ENCODE measurements at places on chromosomes 3 and 15.

DNA sequence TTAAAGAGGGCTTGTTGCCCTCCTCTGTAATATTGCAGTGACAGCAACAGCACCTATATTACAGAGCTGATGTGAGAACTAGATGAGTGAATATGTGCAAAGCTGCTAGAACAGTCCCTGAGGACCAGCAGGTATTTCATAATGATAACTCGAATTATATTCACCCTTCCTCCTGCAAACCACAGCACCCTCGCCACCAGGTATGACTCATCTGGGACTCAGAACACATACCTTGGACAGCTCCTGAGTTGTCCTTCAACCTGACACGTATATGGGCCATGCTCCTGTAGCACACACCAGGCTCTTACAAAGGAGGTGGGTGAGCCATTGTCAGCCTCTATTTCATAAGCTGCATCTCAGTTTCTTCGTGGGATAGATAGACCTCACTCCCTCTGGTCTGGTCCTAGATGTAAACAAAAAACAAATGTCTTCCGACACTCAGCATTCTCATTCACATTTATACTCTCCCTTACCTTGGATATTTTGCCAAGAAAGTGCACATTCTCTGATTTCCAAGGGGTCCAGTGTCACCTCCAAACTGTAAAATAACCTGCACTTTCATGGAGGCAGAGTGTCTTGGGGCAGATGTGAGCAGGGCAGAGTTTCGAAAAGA is 124.5 kb downstream of the TLE3 start:
- DNase-seq: peak; percentile 69

DNA sequence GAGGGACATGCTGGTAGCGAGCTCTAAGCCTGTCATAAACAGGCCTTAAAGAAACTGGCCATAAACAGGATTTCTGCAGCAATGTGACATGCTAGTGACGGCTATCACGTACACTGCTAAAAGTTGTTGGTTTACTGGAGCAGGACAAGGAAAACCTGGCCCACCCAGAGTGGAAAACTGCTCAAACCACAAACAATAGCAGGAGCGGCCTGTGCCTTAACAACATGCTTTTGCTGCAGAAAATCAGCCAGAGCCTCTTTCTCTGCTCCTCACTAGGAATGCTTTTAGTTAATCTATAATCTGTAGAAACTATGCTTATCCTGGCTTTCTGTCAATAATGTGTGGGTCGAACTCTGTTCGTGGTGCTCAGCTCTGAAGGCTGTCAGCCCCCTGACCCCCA is 202.9 kb upstream of the UBE3A start:
- no peak for DNase-seq

- DNase-seq: no peak
These were observed 204.9 kb upstream of the LINGO1 start for GRCh38 chr15:77837649-77838025.

DNA sequence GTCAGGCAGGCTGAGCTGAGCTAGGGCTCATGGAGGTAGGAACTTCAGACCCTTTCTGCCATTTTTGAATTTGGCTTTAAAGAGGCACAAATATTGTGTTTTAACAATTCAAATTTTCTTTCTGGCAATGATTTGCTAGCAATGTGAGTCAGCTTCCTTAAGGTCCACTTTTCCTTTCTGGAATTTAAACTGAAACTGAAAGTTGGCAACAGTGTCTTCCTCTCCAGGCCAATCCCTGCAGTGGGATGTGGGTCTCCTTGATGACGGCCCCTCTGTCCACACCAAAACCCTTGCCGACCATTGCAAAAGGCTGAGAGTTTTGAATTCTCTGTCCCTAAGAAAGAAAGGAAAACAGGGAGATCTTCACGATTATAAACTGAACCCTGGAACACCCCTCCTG is 27.1 kb downstream of the RPSA start:
- no peak for DNase-seq

- DNase-seq: no peak
These were observed 136.8 kb upstream of the ACP3 start for GRCh38 chr3:132180337-132180791.

GRCh38 chr3:64224826-64225610 is at the start of gene PRICKLE2:
Gene PRICKLE2, minus strand, starts transcription at chr3:64225466. Its CDS starts 26,539 bp downstream, at chr3:64198927.
- DNase-seq: no peak

DNA sequence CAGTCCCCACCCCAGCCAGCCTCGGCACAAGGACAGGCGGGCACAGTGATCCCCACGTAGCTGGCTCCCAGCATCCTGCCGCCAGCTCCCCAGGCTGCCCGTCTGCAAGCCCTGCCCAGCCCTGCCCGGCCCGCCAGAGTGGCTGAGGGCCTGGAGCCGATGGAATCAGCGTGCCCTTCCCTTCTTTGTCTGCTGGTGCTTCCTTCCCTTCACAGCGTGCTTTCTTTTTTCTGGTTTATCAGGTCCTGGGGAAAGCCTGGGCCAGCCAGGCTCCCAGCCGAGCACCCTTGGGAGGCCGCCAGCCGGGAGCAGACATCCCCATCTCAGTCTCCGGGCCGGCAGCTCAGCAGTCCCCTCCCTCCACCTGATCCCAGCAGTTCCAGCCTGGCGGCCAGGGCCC is 54.7 kb upstream of the SMAD6 start:
- no peak for DNase-seq

GRCh38 chr15:80060356-80061006 is 1.0 kb downstream of the ZFAND6 start:
- peak; percentile 56 for DNase-seq

DNA sequence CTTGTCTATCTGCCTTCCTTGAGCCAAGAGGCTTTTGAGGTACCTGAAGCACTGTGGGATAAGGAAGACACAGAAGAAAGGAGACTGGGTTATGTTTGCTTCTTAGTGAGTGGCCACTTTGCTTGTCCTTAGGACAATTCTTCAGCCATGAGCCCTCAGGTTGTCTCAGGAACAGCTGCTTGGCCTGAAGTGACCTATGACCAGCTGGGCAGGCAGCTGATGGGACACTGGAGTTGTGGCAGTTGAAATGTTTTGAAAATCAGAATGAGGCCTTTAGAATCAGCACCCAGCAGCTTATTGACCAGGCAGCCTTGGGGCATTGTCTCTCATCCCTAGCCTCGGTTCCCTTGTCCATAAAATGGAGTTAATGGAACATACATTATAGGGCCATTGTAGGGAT is 37.0 kb downstream of the RBP2 start:
- no peak for DNase-seq

GRCh38 chr15:43887901-43888300 is 61.1 kb downstream of the WDR76 start:
- no peak for DNase-seq

DNA sequence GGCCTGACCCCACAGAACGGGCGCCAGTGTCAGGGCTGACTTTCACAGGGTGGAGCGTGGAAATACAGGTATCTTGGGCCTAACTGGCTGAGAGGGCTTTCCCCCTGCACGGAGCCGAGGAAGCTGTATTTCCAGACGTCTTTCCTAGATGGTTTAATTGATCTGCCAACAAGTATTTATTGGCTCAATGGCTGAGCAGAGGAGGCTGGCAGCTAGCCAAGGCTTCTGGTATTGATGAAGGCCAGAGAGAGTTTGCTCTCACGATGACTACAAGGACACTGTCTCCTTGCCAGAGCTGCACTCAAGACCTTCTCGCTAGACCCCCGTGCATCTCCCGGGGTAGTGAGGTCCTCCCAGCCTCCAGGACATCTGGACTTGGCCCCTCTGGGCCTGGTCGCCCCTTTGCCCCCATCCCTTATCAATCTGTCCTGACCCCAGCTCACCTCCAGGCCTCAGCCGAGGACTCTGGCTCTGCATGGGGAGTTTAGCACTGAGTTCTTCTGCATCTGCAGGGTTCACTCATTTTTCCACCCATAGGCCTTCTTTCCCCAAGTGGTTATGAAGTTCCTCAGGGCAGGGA is 20.6 kb downstream of the SPSB4 start:
- DNase-seq: no peak

- DNase-seq: no peak
These were observed 164.2 kb downstream of the ABHD5 start for GRCh38 chr3:43854916-43855315.

GRCh38 chr15:36601497-36601932 is 22.1 kb downstream of the CDIN1 start:
- DNase-seq: no peak

DNA sequence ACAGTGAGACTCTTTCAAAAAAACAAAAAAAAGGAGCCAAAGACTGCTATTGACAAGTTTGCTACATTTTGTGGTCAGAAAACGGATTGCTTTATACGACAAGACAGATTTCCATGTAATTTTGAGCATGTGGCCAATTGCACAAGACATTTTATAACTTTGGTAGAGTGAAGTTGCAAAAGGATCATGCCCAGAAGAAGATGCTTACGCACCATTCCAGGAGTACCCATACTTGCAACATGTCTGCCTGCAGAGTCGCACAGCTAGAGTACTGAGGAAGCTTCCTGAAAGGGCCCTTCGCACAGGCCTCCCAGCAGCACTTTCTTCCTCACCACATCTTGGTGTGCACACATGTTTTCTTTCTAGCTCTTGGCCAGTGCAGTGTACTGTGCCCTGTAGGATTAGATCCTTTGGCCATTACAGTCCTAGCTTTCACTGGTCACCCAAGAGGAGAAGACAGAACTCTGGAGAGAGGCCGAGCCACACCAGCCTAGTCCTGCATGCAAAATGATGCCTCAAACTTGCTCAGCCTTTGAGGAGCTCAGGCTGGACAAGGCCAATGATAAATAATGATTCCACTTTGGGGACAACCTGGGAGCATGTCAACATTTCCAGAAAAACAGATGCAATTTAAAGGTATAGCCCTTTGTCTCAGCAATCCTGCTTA is 11.7 kb downstream of the CHDH start:
- no peak for DNase-seq

DNA sequence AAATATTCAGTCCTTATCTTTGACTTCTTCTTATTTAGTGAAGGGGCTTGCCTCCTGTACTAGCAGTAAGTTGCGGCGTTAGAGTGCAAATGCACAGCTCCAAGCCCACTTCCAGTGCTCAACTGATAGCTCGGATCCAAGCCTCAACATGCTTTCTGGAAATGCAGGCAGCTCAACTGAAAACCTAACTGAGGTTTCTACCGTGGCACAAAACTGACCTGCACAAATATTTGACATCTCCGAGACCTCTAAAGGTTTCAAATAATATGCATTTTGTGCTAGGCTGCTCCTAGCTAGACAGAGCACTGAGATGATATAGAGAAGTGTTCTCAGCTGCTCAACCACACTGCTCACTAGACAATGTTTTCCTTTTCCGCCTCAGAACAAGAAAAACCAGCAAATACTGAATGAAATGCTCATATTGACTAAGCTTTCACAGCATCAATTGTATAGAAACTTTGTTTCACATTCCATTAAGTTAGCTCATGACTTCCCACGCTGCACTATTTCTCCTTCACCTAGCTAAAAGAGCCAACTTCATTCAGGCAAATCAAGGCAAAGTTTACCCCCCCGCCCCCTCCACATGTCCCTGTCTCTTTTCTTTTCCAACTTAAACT is 822 bp downstream of the ZNF385D start:
- no peak for DNase-seq

- no peak for DNase-seq
These were observed 120.7 kb upstream of the WNT5A start for GRCh38 chr3:55607844-55608243.

GRCh38 chr15:96107916-96108315 is 222.6 kb upstream of the NR2F2 start:
- DNase-seq: no peak

- DNase-seq: peak; percentile 89
These were observed 79.7 kb downstream of the TMEM266 start for GRCh38 chr15:76139368-76140073.

DNA sequence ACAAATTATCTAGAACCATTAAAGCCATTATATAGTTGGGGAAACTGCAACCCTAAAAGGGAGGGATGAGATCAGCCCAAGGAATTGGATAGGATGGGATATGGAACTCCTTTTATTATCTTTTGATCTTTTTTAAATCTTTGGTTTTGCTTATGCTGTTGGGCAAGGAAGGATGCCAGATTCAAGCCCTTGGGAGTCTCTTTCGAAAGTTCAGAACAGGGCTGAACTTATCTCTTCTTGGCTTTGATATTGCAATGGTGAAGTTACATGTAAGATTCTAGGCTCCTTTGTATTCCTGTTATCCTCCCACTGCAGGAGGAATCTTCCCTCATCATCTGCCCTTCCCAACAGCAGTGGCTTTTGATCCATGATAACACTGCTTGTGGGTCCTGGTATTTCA is 10.0 kb upstream of the SLC22A13 start:
- DNase-seq: no peak

GRCh38 chr3:10848261-10848660 is 32.2 kb downstream of the SLC6A11 start:
- DNase-seq: no peak

- no peak for DNase-seq
These were observed 48.3 kb downstream of the SPTSSB start for GRCh38 chr3:161322781-161323568.

DNA sequence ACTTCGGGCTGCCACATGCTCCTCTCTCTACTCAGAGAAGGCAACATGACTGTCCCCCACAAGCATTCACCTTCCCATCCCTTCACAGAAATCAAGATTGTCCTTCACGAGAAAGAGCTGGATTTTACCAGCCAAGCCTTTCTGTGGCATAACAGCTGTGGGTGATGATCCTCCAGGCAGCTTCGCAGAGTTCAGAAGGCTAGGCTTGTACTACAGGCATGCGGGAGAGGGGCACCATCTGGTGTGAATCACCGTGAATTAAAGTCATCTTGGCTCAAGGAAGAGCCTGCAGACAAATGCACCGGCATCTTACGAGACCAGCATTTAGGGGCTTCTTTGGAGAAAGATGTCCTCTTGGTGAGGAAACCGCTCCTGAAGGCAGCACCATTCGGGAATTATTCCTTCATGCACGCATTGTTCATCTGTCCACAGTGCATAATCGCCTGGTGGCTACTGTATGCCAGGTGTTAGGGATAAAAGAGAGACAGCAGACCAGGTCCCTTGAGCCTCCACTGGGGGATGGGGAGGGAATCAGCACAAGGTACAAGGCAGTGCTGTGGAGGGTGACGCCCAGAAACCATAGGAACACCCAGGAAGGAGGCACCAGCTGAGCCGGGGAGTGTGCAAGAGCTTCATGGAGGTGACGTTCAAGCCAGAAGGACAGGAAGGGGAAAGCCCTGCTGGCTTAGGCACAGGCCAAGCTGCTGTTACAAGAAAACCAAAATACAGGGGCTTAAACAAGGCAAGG is 108.6 kb downstream of the TMEM266 start:
- DNase-seq: no peak

- no peak for DNase-seq
These were observed 59.3 kb downstream of the C3orf85 start for GRCh38 chr3:109195815-109196214.

GRCh38 chr3:11556851-11557644 is 86.7 kb downstream of the VGLL4 start:
- no peak for DNase-seq

DNA sequence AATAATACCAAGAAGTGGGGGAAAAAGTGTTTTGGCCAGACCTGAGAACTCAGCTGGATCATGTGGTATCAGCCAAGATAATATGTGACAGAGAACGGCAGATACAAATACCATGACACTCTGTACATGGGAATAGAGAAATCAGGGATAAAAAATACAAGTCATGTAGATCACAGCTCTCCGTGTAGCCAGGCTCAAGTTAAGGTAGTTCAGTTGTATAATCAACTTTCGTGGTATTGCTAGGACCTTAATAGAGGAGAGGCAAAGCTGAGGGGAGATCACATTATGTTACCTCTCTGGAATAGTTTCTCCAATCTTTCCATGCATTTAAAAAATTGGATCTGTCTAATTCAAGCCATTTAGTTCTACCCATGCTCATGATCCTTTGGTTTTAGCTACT is 179.8 kb downstream of the GHSR start:
- DNase-seq: no peak

GRCh38 chr3:87004883-87005282 is 13.9 kb upstream of the VGLL3 start:
- DNase-seq: no peak

GRCh38 chr3:61979638-61980037 is 393.7 kb downstream of the FEZF2 start:
- no peak for DNase-seq

- DNase-seq: no peak
These were observed 74.8 kb downstream of the GABRG3 start for GRCh38 chr15:27045796-27046195.

All from activated CD8-positive, alpha-beta memory T cell treated with anti-CD3 and anti-CD28 coated beads, Interleukin-2, amount 10 ng/mL, durations not matched to agents 7 days and 5 days (primary cell).